Posterior cingulate gyrus (tissue), 11 donors: ENCODE measurements at places on chromosomes 6 and 20.

DNA sequence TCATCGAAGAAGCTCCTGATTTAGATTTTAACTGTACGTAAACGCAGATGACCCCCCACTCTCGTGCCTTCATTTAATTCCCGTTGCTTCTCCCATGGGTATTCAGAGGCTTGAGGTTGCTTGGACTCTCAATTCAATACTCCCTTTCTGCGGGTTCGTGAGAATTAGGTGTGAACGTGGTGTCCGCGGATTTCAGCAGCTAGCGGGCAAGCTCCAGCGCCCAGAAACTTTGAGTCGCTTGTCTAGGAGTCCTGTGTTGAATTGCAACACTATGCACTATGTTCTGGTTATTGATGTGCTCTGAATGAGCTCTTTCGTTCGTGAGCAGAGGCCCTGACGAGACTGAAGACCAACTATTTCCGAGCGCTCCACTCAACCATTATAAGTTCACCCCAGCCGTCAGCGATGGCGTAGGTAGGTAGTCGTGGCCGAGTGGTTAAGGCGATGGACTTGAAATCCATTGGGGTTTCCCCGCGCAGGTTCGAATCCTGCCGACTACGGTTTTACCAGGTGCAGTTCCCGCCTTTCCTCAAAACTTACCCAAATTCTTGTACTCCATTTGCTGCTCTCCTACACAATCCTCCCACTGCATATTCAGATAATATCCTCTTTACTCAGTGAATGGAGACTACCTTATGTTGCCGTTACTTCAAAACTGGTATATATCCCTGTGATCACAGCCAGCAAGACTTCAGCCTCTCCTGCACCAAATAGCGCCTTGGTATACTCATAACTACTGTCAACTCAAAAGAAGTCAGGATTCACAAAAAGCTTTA lies 72.6 kb upstream of the ZNF184 start:
- DNase-seq, result no peak

GRCh38 chr20:20277894-20278335 lies 90.0 kb upstream of the INSM1 start:
- DNase-seq, result no peak

DNA sequence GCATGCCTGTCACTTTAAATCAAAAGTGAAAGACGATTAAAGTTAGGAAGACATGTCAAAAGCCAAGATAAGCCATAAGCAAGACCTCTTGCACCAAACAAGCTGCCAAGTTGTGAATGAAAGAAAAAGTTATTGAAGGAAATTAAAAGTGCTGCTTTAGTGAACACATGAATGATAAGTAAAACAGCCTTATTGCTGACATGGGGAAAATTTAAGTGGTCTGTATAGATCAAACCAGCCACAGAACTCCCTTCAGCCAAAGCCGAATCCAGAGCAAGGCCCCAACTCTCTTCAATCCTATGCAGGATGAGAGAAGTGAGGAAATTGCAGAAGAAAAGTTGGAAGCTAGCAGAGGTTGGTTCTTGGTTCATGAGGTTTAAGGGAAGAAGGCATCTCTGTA lies 9.3 kb upstream of the RIPK1 start:
- no peak for DNase-seq

- DNase-seq, result no peak
Measured at GRCh38 chr20:58851969-58852458, 502 bp upstream of the GNAS start.

GRCh38 chr6:3592371-3592941 lies 135.6 kb upstream of the SLC22A23 start:
- no peak for DNase-seq

- no peak for DNase-seq
Measured at GRCh38 chr20:53898556-53898931, 171.8 kb downstream of the BCAS1 start.

DNA sequence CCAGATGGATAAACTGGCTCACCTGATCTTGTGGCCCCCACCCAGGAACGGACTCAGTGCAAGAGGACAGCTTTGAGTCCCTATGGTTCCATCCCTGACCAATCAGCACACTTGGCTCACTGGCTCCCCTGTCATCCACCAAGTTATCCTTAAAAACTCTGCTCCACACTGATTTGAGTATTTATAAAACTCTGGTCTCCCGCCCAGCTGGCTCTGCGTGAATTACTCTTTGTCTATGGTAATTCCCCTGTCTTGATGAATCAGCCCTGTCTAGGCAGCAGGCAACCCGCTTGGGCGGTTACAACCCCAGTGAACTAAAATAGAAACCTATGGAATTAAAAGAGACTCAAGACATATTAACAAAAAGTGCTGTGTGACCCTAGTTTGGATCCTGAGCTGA lies 38.1 kb upstream of the CD83 start:
- DNase-seq, result no peak

DNA sequence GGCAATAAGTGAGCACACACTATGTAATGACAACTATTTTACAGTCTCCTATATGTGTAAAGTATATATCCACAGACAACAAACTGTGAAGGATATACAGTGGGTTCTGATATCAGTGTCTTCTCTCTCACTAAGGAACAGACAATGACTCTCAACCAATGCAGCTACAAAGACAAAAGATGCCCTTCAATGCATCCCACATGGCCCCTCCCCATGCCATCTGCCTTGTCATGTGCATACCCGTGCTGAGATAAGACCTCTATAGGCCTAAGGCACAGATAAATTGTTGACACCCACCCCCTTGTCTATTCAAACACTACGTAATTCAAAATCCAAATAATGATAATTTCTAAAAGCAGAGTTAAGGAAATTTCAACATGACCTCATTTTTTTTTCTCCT lies 1123.5 kb upstream of the MAP3K7 start:
- no peak for DNase-seq

- no peak for DNase-seq
Measured at GRCh38 chr6:47134476-47135189, 92.5 kb upstream of the ADGRF1 start.

GRCh38 chr6:44472250-44472945 lies 84.9 kb downstream of the CDC5L start:
- no peak for DNase-seq

DNA sequence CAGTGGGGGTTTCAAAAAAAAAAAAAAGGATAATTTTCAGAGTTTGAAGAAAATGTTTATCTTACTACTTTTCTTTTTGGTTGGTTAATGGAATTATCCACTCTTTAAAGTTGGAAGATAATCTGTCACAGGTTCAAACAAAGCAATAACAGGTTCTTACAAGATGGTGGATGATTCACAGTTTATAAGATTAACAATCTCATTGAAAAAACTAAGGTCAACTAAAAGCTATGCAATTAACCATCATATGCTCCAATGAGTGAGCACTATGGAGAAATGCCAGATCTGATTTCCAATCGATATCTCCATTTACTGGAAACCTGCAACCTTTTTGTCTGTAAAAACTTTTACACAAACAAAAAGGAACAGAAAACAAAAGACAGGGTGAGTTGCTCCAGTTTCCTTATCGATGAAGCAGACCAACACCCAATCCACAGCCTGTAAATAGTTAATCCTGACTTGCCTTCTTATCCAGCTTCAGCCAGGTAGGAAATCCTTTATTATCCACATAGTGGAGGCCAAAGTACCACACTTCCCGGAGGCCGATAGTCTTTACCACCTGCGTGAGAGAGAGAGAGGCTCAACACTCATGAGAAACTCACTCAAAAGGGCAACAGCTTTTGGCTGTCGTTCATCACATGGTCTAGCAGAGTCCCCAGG lies 32.4 kb downstream of the EZR start:
- DNase-seq, result no peak

DNA sequence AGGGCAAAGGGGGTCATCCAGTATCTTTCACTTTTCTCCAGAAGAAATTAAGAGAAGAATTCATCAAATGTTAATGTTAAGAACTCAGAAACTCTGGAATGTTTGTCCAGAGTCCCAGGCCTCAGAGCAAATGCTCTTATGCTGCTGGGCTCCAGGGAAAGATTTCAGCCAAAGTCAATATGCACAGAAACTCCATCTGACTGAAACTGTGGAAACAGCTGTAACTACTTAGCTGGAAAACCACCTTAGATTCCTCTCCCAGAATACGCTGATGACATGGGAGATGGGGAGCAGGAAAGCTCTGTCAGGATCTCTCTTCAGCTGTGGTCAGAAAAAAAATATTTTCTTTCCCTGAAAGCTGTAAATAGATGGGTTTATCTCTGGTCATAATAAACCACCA lies 559.6 kb downstream of the RFPL4B start:
- DNase-seq, result no peak

DNA sequence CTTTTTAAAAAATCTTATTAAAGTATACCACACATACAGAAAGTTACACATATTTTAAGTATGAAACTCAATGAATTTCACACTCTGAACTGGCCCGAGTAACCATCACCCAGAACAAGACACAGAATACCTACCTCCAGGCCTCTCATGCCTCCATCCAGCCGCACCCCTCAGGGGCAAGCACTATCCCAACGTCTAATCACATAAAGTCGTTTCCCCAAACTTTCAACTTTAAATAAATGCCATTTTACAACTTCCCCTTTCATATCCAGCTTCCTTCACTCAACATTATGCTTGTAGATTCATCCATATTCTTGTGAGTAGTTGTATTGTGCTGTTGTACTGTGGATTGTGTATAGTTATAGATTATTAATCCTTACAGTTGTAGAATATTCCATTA lies 539.1 kb downstream of the CD83 start:
- no peak for DNase-seq
